Activated CD4-positive, alpha-beta T cell treated with anti-CD3 and anti-CD28 coated beads, Interleukin-2, Interleukin-4, amounts not matched to agents 100 ng/mL and 50 ng/mL, durations not matched to agents 16 hours and 8 hours (primary cell): ENCODE measurements at places on chromosomes 3 and 15.

DNA sequence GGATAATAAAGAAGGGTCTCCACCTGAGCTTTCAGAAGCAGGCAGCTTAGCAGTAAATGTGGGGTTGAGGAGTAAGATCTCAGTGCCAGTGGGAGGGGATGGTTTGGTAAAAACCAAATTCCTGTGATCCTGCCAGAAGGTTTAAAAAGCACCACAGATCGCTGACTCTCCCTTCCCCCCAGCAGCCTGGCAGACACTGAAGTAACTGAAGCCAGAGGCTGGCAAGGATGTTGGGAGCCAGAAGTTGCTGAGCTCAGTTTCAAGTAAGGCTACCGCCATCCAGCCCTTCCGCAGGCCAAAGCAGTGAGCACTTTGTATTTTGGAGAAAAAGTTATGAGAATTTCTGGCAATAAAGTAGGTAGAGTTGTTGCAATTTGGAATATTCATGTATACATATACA lies 246.4 kb downstream of the ZNF621 start:
- no peak for DNase-seq

GRCh38 chr3:13054341-13055285 lies 18.6 kb downstream of the IQSEC1 start:
- DNase-seq: no peak

GRCh38 chr3:129061023-129061887 lies 676 bp downstream of the GP9 start:
- no peak for DNase-seq

GRCh38 chr15:79970624-79971434 lies at the start of gene BCL2A1:
BCL2A1 (minus strand) TSS chr15:79971196; CDS start chr15:79971119, 77 bp downstream.
- DNase-seq: peak; percentile 90

DNA sequence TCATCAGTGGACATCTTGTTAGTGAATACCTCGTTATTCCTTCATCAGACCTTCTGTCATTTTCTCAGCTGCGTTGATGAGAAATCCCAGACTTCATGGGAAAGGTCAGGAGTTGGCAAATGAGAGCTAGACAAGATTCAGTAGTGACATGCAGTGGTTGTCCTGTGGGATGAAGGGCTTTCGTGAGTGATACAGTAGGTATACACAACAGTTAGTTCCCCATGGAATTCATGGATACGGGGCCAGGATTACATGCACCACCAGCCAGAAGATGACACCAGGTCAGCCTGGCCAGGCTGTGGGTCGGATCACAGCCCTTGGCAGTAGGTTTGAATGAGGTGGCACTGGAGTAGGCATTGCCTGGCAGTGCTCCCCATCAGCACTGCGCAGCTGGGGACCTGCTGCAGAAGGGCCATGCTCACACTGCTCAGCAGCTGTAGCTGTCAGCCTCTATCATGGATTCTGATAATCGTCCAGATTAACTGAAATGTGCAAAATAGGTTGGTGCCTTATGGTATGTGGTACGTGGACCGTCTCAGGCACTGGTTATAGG lies 150.1 kb downstream of the SLCO3A1 start:
- no peak for DNase-seq

DNA sequence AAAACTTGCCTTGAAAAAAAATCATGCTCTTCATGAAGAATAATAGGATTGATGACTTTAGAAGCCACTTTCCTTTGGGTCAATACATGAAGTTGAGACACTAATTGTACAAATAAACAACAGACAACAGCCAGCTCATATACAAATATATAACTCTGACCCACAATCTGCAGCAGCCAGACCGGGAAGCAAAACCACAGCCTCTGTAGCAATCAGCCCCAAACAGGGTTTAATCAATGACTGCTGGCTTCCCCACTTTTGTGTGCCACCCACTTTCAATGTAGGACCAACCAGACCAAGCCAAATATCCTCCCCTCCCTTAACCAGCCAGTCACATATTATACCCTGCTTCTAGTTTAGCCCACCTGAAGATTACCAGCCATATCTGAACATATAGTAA lies 39.0 kb downstream of the IFT57 start:
- DNase-seq: no peak

DNA sequence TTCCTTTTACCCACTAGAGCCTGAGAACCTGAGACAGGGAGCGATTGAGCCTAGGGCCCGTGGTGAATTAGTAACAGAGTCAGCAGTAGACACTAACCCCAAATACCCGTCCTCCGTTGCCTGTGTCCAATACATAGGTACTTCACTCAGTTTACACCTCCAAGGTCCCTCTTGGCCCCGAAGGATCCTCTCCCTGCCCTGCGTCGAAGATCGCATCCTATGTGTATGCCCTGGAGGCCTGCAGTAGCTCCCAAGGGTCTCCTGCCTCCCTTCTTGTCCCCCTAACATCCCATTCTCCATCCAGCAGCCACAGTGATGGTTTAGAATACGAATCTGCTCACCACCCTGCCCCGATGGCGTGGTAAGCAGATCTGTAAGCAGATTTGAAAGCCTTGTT lies 67.0 kb downstream of the ISG20 start:
- DNase-seq: no peak

DNA sequence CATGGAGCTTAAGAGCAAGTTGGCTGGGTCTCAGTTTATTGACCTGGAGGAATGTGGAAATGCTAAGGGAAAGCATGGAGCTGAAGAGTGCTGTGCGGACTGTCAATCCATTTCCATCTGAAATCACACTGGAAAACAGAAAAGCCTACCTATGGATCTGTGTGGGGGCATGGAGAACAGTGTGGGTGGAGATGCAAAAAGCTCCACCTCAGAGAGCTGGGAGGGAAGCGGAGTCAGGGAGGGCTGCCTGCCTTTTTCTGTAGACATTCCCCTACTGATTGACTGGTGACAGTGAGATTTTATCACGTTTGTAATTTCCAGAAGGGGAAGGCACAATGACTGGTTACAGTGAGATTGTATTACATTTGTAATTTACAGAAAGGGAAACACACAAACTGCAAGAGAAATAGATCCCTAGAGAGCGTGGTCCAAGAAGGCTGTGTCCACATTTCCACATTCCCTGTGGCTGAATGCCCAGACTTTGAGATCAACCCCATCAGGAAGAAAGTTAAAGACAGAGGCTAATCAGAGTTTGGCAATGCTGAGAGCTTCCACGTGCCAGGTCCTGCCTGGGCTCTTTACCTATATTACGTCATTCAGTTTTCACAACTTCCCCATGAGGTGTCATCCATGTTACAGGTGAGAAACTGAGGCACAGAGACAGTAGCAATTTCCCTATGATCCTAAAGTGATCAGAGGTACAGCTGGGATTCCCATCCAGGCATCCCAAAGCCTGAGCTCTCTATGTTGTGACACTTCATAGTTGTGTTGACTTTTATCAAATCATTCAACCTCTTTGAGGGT lies 67.7 kb upstream of the NSMCE3 start:
- no peak for DNase-seq

- no peak for DNase-seq
Measured at GRCh38 chr3:29478611-29479010, 197.7 kb downstream of the RBMS3 start.

GRCh38 chr3:109806929-109807328 lies 469.6 kb upstream of the DPPA4 start:
- peak; percentile 86 for DNase-seq

- no peak for DNase-seq
Measured at GRCh38 chr3:133915685-133916658, 20.3 kb upstream of the RAB6B start.

- no peak for DNase-seq
Measured at GRCh38 chr15:43931119-43931518, 104.3 kb downstream of the WDR76 start.

GRCh38 chr3:182241766-182242488 lies 530.2 kb downstream of the SOX2 start:
- no peak for DNase-seq

GRCh38 chr3:85604641-85605040 lies 645.9 kb downstream of the CADM2 start:
- no peak for DNase-seq

GRCh38 chr3:172678068-172678467 lies 32.8 kb downstream of the NCEH1 start:
- DNase-seq: no peak

- DNase-seq: no peak
Measured at GRCh38 chr15:59176653-59177316, 29.9 kb upstream of the LDHAL6B start.

DNA sequence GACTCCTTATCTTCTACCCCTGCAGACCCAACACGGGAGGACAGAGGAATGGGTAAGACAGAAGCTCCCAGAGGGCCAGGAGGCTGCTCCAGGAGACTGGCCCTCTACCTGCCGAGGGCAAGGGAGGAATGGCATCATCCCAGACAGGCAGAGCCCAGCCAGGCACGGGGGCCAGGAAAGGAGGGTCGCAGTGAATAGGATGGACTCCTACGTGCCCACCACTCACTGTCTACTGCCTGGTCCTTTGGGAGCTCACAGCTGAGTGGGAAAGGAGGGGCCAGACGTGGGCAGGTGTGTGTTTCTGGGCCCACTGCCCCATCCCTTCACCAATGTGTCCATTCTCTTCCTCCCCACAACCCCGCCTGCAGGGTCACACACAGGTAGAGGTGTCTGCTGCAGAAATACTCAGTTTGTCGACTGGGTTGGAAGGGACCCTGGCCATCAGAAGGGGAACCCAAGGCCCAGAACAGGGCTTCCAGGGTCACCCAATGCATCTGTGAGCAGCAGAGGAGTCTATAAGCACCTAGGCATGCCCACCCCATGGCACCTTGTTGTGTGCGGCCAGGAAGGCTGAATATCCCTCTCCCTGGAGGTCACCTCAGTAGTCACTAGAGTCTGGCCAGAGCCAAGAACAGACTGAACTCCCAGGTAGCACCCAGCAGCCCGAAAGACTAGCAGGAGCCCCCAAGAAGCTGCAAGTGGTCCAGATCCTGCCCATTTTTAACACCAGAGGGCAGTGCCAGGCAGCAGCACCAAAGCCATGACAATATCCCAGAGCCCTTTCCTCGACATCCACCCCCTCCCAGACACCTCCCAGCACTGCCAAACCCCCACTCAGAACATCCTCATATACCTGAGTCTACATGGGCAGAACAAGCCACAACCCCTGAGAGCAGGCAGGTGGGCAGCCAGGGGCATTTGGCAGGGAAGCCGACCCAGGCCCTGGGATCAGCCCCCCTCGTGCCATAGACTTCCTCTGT lies 24.0 kb downstream of the TKT start:
- DNase-seq: no peak

DNA sequence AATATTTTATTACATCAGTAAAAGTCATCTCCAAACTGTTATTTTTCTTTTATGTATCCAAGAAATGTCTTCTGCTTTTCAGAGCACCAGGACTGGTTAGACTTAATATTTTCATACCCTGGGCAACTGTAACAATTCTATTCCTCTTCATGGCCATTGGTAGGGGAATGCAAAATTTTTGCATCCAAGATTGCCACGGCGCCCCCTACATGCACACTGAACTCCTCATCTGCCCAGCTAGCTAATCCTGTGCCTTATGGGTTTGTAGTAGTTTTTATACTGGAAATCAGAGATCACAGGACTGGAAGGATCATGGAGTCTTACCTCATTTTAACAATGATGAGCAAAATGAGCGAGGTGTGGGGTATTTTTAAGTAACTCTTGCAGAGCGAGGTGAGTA lies 74.2 kb downstream of the CRTC3 start:
- peak; percentile 44 for DNase-seq

- DNase-seq: no peak
Measured at GRCh38 chr3:194658477-194659242, 13.3 kb downstream of the LSG1 start.
